ENCODE measurements at places on chromosomes 6 and 20. TPM values are rescaled to one million over a fixed set of nuclear protein-coding genes. Genes with fewer than 3 reads are reported as not detected.

Gene PRPH2
- 0.32 TPM for total RNA-seq

DNA sequence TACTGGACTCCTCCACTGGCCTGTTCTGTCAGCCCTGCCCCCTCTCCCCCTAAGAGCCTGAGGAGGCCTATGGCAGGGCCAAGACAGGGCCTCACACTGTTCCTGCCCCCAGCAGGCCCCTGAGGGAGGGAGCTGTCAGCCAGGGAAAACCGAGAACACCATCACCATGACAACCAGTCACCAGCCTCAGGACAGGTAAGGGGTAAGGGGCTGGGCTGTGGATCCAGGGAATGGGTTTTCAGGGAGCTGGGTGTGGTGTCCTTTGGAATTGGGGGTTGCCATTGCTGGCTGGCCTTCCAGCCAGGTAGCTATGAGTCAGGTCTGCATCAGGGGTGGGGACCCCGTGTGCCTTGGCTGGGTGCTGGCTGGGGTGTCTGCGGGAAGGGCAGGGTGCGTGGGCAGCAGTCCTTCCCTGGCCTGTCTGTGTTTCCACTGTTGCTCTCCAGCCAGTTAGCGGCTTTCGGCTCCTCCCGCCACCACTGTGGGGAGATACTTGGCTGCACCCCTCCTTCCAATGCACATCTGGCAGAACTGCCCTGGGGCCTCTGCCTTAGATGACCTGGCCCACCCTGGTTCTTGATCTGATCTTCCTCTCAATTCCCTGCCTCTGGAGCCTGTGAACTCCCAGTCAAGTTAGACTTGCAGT is 3.9 kb downstream of the SLC29A1 start:
- H3K4me1 ChIP-seq: peaks cover 3% of the 10 kb centered on the region
- H3K36me3 ChIP-seq: no peaks in the 10 kb centered on the region
- no peak overlapping the region for H3K4me3 ChIP-seq
- H3K27ac ChIP-seq: no peak overlapping the region
- no peak for DNase-seq
- no peaks in the 10 kb centered on the region for H3K27me3 ChIP-seq

GRCh38 chr6:9494864-9495263 is 920.0 kb downstream of the TFAP2A start:
- H3K27me3 ChIP-seq: no peaks in the 10 kb centered on the region
- H3K27ac ChIP-seq: no peak overlapping the region
- H3K36me3 ChIP-seq: no peaks in the 10 kb centered on the region
- no peaks in the 10 kb centered on the region for H3K4me1 ChIP-seq

- H3K4me3 ChIP-seq: no peak overlapping the region
- H3K27ac ChIP-seq: no peak overlapping the region
- DNase-seq: no peak
- no peaks in the 10 kb centered on the region for H3K36me3 ChIP-seq
- H3K4me1 ChIP-seq: no peaks in the 10 kb centered on the region
These were observed 1.8 kb downstream of the SLA2 start for GRCh38 chr20:36644032-36644705.

GRCh38 chr6:29021434-29021833 is 16.3 kb upstream of the ZNF311 start:
- no peak overlapping the region for H3K27ac ChIP-seq
- no peak for DNase-seq
- H3K4me3 ChIP-seq: no peak overlapping the region
- no peaks in the 10 kb centered on the region for H3K27me3 ChIP-seq

DNA sequence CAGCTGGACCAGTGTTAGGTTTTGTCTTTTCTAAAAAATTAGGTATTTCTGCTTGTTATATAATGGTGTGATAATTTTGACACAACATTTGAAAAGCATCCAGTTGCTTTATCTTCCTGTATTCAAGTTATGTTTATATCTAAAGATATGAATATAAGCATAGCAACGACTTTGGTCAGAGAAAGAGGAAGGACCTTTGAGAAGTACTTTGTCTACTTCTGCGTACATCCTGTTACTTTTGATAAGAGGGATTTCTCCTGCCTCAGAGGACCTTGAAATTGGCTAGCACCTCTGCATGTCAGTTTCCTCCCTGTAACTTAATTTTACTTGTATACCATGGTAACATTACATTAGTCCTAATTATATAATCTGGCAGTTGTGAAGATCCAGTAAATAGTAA is 24.8 kb downstream of the PHF20 start:
- no peak overlapping the region for H3K4me3 ChIP-seq
- no peak overlapping the region for H3K27ac ChIP-seq
- no peaks in the 10 kb centered on the region for H3K4me1 ChIP-seq
- no peak for DNase-seq

GRCh38 chr6:164694386-164694785 is 615.0 kb downstream of the C6orf118 start:
- no peak overlapping the region for H3K27ac ChIP-seq
- no peak overlapping the region for H3K4me3 ChIP-seq
- no peaks in the 10 kb centered on the region for H3K36me3 ChIP-seq
- H3K27me3 ChIP-seq: no peaks in the 10 kb centered on the region
- H3K4me1 ChIP-seq: no peaks in the 10 kb centered on the region

DNA sequence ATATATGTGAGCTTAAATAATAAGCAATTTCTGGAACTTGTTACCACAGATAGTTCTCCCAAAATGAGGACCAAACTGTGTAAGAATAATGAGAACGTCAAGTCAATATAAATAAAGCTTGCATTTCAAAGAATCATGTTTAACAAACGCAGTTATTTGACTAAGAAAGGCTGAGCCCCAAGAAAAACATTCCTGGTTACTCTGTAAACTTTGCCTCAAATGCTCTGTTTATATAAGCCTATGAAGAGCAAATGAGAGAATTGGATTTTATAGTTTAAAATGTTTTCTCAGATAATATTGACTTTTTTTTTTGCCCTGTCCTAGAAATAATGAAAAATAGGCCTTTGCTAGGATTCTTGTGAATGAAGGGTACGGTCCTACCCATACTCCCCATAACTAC is 81.3 kb downstream of the C6orf52 start:
- H3K27ac ChIP-seq: no peak overlapping the region
- H3K36me3 ChIP-seq: no peaks in the 10 kb centered on the region
- H3K27me3 ChIP-seq: no peaks in the 10 kb centered on the region

- no peaks in the 10 kb centered on the region for H3K36me3 ChIP-seq
- no peak overlapping the region for H3K27ac ChIP-seq
- no peak overlapping the region for H3K4me3 ChIP-seq
- H3K27me3 ChIP-seq: no peaks in the 10 kb centered on the region
- no peak for DNase-seq
These were observed 61.2 kb downstream of the EYA2 start for GRCh38 chr20:46955601-46956556.
